ENCODE measurements at places on chromosomes 4 and X.

DNA sequence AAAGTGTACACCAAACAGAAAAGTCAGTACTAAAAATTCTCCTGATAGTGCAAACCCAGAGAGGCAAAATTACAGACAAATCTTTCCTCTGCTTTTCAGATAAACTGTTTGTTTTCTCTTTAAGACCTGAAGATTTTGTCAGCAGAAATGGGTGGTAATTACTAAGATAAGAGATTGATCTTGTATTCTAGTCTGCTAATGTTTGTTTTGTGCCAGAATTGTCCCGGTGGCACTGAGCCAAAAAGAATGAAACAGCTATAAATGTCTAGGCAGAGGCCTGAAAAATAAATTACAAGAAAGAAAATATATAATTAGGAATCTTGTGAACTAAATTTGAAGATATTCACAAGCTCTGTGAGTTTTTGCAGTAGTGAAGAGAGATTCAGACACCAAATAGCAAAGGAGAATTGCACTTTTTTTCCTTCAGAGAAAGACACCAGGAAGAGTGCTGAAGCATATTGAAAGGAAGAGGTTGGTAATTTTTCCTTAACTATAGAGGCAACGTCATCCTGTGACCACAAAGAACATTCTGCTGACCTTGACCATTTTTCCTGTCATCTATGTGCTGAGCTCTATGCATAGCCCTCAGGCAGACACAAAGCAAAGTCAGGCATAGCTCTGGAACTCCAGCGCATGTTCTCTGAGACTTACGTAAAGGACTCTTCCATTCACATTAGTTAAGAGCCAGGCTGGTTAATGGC is 314.5 kb upstream of the RASGEF1B start:
- DNase-seq, result no peak

- DNase-seq, result no peak
These were observed 6.2 kb upstream of the NOX1 start for GRCh38 chrX:100880368-100880767.

GRCh38 chr4:42817913-42818312 is 74.6 kb upstream of the GRXCR1 start:
- no peak for DNase-seq

GRCh38 chr4:55080174-55080865 is 45.1 kb downstream of the KDR start:
- DNase-seq, result no peak

DNA sequence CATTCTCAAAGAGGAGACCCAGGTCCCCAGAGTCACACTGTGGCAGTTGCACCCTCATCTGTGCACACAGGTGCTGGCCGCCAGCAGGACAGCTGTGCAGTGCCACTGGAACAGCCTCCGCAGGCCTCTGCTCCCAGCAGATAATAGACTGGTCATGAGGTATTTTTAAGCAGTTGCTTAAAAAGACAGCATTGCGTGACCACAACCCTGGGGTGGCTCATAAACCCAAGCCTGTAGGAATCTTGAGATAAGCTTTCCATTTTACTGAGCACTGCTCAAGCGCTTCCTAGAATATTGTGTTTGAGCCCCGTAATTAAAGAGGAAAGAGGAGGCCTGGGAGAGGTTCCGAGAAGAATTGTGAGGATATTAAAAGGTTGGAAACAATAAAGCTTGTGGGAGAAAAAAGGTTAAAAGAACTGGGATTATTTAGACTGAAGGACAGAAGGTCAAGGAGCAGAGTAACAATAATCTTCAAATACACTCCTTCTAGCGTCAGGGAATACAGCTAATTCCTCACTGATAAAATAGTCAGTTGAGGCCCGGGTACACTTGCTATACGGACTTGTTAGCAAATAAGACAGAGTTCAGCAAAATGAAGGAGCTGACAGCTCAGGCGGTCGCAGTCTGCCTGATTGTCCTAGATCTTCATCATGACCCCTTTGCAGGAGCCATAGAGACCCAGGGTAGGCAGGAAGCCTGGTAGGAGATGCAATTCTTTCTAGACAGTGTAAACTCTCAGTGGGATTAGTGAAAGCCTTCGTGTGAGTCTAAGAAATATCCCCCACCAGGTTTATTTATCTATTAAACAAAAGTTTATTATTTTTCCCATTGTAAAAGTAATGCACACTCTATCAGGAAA is 86.2 kb upstream of the KIT start:
- no peak for DNase-seq

- no peak for DNase-seq
These were observed 221.4 kb downstream of the TACR3 start for GRCh38 chr4:103498161-103499070.

DNA sequence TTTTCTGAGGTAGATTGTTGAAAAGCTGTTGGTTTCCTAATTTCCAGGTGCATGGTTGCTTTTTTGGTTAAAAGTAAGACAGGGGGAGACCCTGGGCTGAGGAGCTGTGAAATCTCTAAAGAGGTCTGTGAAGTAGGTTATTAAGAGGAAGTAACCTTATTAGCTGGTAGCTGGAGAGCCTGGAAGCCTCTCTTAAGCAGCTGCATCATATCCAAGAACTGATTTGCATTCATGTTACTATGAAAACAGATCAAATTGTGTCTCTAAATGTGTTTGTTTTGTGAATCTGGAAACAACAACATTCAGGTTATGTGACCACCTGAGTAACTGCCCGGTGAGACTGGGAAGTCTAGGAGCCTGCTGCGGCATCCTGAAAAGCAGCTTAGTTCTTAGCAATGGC is 54.1 kb downstream of the ARHGAP10 start:
- DNase-seq, result no peak

- no peak for DNase-seq
These were observed 42.2 kb upstream of the EPGN start for GRCh38 chr4:74266081-74266480.

DNA sequence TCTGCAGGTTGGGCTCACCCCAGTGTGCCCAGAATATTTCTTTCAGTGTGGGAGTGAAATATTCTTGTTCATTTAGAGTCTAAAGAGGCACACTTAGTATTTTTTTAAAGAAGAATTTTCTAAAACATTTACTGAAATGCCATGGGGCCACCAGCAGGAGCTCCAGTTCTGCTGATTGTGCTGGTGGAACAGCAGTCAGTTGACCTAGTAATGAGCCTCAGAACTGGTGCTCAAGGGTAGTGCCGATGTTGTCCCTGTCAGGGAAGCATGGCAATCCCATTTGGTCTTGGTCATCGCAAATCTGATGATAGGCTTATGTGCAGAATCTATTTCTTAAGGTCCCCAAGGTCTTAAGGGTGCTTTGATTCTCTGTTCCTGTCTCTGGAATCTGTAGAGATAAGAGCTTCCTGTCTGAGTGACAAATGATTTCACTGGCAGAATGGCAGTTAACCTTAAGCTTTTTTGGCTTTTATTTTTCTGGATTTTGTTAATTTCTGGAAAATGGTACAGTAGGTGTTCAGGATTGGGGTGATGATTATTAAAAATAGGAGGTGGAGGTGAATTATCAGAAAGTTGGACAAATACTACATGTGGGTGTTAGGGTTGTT is 31.3 kb downstream of the JADE1 start:
- no peak for DNase-seq

DNA sequence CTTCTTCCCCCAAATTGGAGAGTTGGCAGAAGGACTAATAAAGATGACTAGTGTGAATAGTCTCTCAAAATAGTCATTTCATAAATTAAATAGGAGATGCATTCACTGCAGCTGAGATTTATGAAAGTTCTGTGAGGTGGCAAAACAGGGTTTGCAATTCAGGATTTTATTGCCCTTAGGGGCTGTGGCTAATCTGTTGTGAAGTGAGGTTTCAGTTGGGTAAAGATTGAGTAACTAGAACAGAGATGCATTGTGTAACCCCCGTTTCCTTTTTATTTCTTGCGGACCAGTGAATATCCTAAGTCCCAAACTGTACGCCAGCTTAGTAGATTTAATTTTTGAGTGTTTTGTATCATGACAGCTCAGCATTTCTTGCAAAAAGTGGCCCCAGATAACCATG is 16.2 kb upstream of the SCRG1 start:
- DNase-seq, result no peak

- DNase-seq, result no peak
These were observed 222.4 kb downstream of the HHIP start for GRCh38 chr4:144868309-144868708.

GRCh38 chr4:25904748-25905082 is 9.3 kb upstream of the SMIM20 start:
- DNase-seq, result no peak

DNA sequence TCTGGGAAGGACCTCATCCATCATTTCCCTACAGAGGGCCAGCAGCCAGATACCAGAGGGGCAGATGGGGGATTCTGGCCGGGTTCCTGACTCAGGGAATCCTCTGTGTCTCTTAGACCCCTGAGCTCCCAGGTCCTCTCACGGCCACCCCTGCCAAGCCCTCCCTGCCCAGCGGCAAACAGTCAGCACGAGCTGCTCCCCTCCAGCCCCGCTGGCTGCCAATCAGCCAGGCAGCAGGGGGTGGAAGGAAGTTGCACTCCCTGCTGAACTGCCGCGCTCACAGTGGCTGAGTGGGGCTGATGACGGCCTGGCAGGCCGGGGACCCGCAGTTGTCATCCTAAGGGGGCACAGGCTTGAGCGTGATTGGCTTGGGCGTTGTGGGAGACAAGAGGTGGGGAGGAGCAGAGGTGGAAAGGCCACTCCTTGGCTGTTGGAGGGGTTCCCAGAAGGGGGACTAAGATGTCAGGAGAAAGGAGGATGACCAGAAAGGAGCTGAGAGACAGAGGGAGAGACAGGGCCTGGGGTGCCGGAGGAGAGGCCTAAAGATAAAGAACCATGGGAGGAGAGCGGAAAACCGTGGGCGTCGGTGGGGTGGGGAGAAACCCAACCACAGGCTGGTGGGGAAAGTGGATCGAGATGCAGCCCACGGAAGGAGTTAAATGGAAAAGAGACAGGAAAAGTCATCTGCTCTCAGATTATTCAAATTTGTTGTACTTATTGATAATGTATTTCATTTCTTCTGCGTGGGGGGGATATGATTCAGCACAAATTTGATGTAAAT is 4.4 kb upstream of the CCDC149 start:
- no peak for DNase-seq

GRCh38 chr4:44983083-44983482 is 256.7 kb upstream of the GNPDA2 start:
- no peak for DNase-seq

GRCh38 chr4:71692198-71692597 is 91.7 kb downstream of the GC start:
- DNase-seq, result no peak

- no peak for DNase-seq
These were observed 78.6 kb upstream of the ADRA2C start for GRCh38 chr4:3687538-3687937.

DNA sequence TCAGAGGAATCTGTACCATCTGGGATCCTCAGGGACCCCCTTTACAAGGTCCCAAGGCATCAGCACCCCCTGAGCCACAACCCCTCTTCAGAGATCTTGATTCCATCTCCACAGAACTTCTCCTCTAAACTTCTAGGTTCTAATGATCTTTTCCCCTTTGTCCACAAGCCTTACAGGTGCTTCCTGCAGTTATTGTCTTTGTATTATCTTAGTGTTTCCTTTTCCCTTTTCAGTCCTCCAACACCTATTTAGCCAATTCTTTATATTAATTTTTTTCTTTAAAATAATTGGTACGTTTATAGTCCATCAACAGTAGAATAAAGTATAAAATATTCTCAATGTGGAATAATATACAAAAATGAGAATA is 35.2 kb upstream of the FAM241A start:
- DNase-seq, result no peak

DNA sequence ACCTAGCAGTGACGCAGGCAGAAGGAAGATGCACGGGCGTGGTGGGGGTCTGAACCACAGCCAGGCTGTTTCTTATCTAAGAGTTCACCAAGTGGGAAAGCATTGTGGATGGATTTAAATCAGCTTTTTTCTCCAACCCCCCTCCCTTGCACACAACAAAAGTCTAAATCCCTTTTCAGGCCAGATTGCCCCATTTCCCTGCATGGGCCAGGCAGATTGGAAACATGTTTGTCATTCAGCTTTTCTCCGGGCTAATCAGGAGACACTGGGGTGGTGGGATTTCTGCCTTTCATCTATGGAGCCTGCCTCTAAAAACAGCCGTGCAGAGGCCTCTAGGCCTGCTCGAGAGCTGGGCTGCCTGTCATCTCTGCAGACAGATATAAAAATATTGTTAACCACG is 166.3 kb upstream of the LEF1 start:
- DNase-seq, result no peak

DNA sequence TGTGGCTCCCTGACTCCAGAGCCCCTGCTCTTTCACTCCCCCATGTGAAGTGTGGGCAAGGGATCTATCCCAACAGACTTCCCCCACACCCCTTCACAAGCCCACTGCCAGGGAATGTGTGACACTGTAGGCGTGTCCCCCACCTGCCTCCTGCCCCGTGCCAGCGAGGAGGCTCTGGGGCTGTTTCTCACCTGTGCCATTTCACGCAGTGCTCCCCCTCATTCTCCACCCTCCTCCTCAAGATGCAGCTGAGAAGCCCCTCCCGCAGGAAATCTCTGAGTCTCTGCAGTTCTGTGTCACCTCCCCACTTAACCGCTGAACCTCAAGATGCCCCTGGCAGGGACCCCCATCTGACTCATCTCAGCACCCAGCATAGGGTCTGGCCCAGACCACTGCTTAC is 5.4 kb downstream of the MAN2B2 start:
- no peak for DNase-seq

DNA sequence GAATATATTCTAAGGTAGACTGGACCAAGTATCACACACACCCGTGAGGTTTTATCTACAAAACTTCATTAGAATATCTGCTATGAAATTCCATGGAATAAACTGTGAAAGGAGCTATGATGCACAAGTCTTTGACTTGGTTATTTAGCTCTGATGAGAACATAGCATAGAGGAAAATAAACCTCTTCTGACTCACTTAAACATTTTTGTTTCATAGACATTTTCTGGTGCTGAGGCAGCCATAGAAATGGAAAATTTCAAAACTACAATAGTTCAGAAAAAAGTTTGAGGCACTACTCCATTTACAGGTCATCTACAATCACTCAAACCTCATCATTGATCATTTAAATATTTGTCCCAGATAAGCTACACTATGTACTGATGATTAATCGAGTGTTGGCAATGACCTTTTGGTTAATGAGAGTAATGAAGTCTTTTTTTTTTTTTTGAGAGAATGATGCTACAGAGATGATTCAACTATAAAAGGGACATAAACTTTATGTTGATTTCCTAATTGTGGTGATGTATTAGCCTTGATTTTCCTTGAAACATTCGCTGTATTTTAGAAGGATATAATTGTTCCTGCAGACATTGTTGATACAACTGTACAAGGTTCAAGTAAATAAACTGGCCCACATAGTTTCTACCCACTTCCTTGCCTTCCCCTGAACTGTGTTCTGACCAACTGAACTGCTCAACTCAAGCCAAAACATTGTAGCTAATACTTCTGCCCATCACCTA is 77.5 kb downstream of the AREG start:
- DNase-seq, result no peak

- no peak for DNase-seq
These were observed 4.8 kb downstream of the AREG start for GRCh38 chr4:74449571-74450297.

Measured in activated CD4-positive, alpha-beta T cell treated with anti-CD3 and anti-CD28 coated beads, Interleukin-2, amount 50 U/mL, for 24 hours (primary cell).